Effector memory CD8-positive, alpha-beta T cell (primary cell): ENCODE measurements at places on chromosomes 11 and 22.

- no peak overlapping the region for H3K4me3 ChIP-seq
- H3K4me1 ChIP-seq, result no peaks in the 10 kb centered on the region
- no peaks in the 10 kb centered on the region for H3K36me3 ChIP-seq
- H3K27me3 ChIP-seq, result no peaks in the 10 kb centered on the region
- H3K27ac ChIP-seq, result no peak overlapping the region
Observed at GRCh38 chr22:33720166-33720878, 200.0 kb downstream of the LARGE1 start.

GRCh38 chr22:17131686-17132085 lies 10.5 kb upstream of the TMEM121B start:
- H3K4me1 ChIP-seq, result peaks cover 3% of the 10 kb centered on the region
- no peak overlapping the region for H3K4me3 ChIP-seq

- H3K36me3 ChIP-seq, result no peaks in the 10 kb centered on the region
- DNase-seq, result no peak
- peaks cover 8% of the 10 kb centered on the region for H3K27me3 ChIP-seq
Observed at GRCh38 chr11:9344061-9344680, 29.8 kb upstream of the TMEM41B start.

GRCh38 chr11:44267750-44268613 lies 42.0 kb downstream of the ALX4 start:
- no peak overlapping the region for H3K4me3 ChIP-seq
- peaks cover 34% of the 10 kb centered on the region for H3K27me3 ChIP-seq
- H3K27ac ChIP-seq, result no peak overlapping the region
- H3K36me3 ChIP-seq, result no peaks in the 10 kb centered on the region
- no peak for DNase-seq
- no peaks in the 10 kb centered on the region for H3K4me1 ChIP-seq

DNA sequence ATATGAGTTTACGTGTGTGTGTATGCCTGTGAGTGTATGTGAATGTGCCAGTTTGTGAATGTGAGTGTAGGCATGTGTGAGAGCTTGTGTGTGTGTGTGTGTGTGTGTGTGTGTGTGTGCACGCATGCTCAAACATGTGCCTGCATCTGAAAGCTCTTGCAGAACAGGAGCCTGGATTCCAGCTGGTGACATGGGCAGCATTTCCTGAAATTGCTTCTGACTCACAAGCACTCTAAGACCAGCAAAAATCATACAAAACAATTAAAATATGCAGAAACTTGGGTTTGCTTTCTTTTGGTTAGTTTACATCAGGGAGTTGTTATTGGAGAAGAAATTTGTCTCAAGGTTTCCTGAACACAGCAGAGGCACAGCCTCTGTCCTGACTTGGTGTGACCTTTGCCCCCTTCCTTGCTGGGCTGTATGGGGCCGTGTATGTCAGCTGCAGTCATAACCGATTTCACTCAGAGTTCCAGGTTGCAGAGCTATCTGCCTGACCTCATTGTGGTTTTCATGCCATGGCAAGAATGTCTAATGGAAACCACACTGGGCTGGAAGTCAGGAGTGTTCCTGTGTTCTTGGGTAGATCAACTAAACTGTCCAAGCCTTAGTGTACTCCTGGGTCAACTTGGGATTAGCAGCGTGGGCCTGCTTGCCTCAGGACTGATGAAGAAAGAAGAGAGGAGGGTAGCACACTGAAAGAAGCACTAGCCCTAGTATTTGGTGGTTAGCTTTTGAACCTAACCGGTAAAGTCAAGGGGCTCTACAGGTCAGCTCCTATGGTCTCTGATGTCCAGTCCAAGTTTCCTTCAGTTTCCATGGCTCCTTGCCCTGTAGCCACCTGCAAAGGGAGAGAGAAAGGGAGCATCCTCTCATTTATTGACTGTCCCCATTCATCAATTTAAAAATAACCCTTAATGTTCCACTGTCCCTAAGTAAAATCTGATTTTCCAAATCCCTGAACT lies 143.7 kb downstream of the SNX19 start:
- no peak overlapping the region for H3K27ac ChIP-seq
- no peaks in the 10 kb centered on the region for H3K36me3 ChIP-seq
- no peak overlapping the region for H3K4me3 ChIP-seq
- peaks cover 23% of the 10 kb centered on the region for H3K27me3 ChIP-seq
- no peak for DNase-seq

DNA sequence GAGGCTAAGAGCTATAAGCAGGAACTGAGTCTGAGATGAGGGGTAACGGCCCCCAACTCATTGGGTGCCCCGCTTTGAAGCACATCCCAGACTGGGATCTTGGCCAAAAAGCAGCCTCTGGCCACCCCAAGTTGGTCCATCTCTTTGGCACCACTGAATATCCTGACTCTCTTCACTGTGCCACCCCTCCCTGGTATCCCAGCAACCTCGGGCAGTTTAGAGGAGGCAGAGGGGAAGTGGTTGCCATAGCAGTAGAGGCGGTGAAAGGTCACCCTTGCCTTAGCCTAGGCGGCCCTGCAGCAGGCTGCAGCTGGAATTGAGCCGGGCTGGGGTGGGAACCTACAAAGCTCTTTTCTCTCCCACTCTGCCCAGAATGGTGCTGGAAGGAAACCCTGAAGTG lies 1.1 kb downstream of the PELI3 start:
- peak overlapping the region; percentile 83 for H3K27ac ChIP-seq
- peak overlapping the region; percentile 85 for H3K4me3 ChIP-seq
- peaks cover 12% of the 10 kb centered on the region for H3K4me1 ChIP-seq
- DNase-seq, result no peak
- H3K36me3 ChIP-seq, result no peaks in the 10 kb centered on the region
- no peaks in the 10 kb centered on the region for H3K27me3 ChIP-seq

- no peak for DNase-seq
- no peaks in the 10 kb centered on the region for H3K36me3 ChIP-seq
- H3K4me1 ChIP-seq, result peaks cover 9% of the 10 kb centered on the region
- peaks cover 51% of the 10 kb centered on the region for H3K27me3 ChIP-seq
Observed at GRCh38 chr11:58927393-58928106, 11.7 kb upstream of the GLYATL1 start.

- H3K27ac ChIP-seq, result no peak overlapping the region
- peaks cover 8% of the 10 kb centered on the region for H3K27me3 ChIP-seq
- no peaks in the 10 kb centered on the region for H3K4me1 ChIP-seq
- peaks cover 3% of the 10 kb centered on the region for H3K36me3 ChIP-seq
- DNase-seq, result no peak
- no peak overlapping the region for H3K4me3 ChIP-seq
Observed at GRCh38 chr22:48313175-48313830, 1514.4 kb downstream of the BRD1 start.
